ENCODE measurements at places on chromosomes 11 and 22.

DNA sequence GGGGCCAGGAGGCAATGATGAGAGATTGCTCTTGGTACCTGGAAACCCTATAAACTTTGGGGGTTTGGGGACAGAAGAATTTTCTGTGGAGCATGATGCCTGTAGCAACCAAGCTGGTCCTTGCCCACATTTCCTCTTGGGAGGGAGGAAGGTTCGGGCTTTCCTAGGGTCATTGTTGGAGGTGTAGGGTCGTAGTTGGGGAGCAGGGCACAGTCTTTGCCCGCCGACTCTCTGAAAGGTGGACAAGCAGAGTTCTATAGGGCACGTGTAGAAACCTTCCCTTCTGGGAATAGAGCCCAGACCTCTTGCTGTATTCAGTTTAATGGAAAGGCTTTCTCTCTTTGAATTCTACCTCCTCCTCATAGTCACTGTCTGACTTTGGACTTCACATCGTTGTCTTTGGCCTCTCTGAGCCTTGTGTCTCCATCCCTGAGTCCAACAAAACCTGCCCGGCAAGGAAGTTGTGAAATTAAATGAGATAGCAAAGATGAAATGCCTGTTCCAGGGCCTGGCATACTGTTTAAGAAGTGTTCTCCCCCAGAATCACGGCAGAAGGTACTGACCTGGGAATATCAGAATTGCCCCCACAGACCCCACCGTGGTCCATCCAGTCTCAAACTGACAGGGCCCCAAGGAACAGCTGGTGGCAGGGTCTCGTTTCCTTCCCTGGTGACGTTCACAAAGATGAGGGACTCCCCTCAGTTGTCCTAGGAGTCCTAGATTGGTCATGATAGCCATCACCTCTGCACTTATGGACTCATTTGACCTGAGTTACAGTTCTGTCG, 1.6 kb downstream of the PRDM11 start:
- DNase-seq: no peak

- no peak for DNase-seq
Observed at GRCh38 chr11:73085189-73085875, 56.8 kb downstream of the FCHSD2 start.

DNA sequence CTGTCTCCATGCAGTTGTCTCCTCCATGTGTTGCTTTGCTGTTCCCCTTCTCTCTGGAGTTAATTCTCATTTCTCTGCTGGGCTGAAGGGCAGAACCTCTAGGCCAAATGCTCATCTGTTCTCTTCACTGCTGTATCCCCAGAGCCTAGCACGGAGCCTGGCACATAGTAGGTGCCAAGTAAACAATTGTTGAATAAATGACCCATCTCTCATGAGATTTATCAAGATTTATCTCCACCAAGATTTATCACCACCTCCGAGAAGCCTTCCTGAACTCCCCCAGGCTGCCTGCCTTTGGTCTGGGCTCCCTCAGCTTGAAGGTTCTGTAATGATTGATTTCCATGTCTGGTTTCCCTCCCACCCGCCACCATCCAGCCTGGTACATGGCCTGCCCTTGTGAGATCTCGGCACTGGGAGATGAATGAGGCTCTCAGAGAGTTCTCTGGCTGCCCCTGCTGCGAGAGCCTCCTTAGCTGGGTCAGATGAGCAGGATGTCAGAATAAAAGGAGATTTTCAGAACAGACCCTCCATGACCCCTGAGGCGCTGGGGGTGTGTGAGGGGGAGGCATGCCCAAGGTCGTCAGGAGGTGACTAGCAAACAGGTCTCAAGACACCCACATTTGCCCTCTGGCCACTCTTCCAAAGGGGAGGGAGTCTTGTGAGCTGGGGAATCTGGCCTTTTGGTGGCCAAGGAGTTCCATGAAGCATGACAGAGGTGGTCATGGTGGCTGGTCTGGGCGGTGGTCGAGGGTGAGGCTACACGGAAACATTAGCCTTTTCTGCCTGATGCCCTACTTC, 2.4 kb upstream of the GDPD5 start:
- DNase-seq: no peak

DNA sequence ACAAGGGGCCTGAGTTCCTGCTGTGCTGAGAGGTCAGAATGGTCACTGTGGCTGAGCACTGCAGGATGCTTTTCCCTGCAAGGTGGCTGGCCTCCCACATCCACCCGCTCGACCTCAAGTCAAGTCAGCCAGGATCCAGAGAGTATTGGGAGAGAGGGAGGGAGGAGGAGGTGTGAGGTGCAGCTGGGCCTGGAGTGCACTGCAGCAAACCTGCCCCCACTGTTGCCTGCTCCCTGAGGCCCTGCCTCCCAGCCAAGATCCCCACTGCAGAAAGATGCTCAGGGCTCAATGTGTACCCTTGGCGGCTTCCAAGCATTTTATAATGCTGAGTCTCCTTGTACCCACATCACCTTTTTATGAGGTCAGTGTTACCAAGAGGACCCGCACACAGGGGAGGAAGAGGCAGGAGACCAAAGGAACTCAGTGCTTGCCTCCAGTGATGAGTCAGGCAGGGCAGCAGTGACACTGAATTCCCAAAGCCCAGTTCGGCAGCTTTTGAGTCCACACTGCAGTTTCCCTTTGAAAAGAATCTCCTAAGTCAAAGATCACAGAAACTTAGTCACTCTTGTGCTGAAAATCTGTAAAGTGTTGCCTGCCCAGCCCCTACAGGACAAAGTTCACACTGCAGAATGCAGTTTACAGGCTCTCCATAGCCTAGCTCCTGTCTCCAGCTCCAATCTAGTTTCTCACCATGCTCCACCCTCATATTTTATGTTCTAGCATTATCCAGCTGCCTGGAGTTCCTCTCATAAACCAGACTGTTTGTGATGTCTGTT, 3.1 kb downstream of the ENDOD1 start:
- DNase-seq: no peak

DNA sequence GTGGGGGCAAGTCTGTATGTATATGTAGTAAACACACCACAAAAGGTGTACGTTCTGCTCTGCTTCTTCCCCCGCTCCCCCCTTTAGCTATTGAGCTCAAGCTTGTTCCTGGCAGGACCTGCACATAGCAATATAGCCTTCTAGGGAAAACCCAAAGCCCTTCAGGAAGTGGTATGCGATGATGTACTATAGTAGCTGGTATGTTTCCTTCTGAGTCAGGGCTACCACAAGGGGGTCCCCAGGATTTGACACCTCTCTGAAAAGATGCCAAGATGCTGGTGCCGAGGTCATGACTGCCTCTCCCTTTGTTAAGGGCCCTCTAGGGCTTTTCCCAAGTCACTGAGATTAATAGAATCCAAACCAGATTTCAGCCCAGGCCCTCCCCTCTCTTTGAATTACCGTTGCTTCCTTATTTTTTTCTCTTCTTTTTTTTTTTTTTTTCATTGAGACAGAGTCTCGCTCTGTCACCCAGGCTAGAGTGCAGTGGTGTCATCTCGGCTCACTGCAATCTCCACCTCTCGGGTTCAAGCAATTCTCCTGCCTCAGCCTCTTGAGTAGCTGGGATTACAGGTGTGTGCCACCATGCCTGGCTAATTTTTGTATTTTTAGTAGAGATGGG, 268.4 kb downstream of the ETS1 start:
- DNase-seq: no peak

GRCh38 chr11:118898400-118899295, 15.0 kb downstream of the CXCR5 start:
- DNase-seq: no peak

DNA sequence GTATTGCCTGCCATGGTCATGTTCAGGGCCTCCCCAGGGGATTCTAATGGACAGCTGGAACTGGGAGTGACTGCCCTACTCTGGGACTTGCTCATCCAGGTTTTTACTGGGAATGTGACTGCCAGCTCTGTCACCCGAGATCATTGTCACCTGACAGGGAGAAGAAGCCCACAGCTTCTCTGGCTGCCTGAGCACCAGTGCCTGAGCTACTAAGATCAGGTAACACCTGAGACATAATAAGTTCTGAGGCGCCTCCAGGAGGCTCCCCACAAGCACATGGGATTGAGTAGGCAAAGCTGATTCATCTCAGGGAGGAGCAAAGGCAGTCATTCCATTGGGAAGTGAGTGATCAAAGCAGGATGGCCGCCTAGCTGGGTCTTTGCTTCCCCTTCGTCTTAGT, 84.2 kb upstream of the GALNT18 start:
- DNase-seq: no peak

- no peak for DNase-seq
Observed at GRCh38 chr11:62721994-62722393, 5.3 kb downstream of the HNRNPUL2 start.

GRCh38 chr22:37088108-37088605, 21.4 kb downstream of the TMPRSS6 start:
- DNase-seq: no peak

Measured in anterior cingulate cortex (tissue), 58 donors.